Stimulated activated CD8-positive, alpha-beta memory T cell treated with anti-CD3 and anti-CD28 coated beads, Interleukin-15, amount 100 ng/mL, for 48 hours (primary cell): ENCODE measurements at places on chromosomes 2 and 18.

- DNase-seq = no peak
Measured at GRCh38 chr18:10051877-10052631, 138.2 kb downstream of the VAPA start.

DNA sequence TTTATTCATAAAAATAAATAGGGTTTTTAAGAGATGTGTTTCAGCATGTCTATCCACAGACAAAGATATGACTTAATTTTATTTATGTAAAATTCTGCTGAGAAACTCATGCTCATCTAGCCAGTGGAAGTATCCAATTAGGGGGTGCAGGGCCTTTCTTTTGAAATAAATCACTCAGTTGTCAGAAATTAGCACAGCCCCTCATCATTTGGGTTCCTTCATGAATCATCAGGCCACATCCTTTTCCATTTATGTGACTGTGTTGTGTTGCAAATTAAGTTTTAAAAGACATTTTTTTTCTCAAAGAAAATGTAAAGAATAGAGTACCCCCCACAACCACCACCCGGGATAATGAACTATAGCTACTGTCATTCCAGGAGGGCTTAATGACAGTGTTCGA is 185.8 kb downstream of the NRP2 start:
- DNase-seq = no peak

- DNase-seq = peak; percentile 54
Measured at GRCh38 chr2:240143801-240144648, 3.6 kb upstream of the OTOS start.

GRCh38 chr2:40528564-40528963 is 76.7 kb upstream of the SLC8A1 start:
- DNase-seq = no peak

- DNase-seq = no peak
Measured at GRCh38 chr2:71210292-71210691, 16.6 kb downstream of the PAIP2B start.

DNA sequence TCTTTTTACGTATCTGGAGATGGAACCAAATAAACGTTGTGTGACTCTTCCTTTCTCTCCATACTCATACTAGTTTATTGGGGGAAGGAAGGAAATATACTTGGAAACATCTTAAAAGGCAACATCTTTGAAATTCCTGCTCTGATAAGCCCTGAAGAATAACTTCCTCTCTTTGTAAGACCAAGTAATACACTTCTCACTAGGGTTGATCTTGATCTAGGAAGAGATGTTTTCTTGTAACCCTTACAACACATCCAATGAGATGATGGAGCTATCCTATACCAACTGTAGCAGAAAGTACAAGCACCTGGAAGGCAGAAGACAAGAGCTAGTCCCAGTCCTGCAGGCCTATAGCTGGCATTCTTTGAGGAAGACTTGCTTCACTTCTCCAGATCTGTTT is 2.0 kb downstream of the ANKRD44 start:
- DNase-seq = no peak

DNA sequence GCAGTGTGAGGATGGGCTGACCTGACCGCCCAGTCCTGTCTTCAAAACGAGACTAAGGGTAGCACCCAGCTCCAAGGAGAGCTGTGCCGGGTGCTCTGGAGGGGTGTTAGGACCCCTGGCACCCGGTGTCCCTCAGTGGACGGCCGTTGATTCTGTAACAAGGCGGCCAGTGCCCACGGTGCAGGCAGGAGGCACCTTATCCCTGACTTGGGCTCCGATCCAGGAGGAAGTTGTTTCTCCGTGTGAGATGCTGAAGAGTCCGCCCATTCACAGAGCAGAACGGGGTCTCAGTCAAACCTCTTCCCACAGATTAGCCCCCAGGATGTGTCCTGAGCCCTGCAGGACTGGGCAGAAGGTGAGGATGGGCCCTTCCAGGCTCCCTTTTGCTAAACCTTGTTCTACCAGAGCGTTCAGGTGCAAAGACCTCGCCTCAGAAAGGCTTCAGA is 123.0 kb downstream of the NFATC1 start:
- no peak for DNase-seq

DNA sequence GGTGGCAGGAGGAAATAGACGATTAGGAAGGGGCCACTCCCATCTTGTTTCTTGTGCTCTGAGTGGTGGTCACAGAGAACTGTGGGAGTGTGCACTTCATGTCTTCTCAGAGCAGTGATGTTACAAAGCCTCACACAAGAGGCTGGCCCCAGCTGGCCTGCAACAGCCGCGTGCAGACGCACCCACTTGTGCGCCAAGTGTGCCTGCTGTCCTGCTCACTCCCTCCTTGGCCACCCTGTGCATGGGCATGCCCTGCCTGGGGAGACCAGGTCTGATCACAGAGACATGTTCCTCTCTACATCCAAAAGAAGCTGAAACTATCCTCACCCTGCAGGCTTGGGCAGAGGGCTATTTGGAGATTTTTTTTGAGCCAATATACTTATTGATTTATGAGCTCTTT is 108.4 kb downstream of the MRO start:
- DNase-seq = no peak

DNA sequence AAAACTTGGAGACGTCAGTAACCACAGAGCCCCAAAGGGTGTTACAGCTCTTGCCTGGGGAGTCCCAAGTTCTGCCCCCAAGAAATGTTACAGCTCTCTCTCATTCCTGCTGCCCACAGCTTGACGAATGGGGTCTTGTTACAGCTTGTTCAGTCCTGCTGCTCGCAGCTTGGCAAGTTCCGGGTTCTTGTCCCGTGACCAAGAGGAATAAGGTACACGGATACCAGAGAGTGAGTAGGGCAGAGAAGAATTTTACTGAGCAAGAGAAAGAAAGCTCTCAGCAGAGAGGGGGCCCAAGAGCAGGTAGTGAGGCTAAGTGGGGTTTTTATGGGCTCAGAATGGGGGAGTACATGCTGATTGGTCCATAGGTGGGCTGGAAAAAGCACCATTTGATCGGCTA is 27.2 kb downstream of the SLC39A6 start:
- no peak for DNase-seq

DNA sequence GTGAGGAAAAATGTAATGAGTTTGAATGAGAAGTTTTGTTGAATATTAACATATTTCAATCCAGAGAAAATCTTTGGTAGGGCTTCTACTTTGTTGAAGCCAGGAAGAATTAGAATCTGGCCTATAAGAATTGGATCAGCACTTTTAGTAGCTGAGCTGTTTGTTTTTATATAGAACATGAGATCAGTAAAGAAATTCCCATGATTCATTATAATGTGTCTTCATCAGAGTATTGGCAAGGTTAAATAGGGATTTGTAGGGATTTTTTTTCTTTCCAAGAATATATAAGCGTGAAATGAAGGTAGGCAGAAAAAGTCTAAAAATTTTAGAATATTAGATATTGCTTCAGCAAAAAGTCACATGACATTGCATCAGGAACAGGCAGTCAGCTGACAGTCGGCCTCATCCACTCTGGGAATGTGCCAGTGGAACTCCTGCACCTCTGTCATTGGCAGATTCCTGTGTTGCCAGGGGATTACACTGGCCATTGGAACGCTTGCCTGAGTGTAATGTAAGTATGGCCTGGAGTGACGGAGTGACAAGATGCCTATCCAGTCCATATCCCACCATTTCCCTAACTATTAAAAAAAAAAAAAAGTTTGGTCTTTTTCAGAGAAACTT is 60.6 kb downstream of the SERTAD2 start:
- DNase-seq = no peak

GRCh38 chr18:27298214-27298804 is 113.2 kb upstream of the CHST9 start:
- no peak for DNase-seq

DNA sequence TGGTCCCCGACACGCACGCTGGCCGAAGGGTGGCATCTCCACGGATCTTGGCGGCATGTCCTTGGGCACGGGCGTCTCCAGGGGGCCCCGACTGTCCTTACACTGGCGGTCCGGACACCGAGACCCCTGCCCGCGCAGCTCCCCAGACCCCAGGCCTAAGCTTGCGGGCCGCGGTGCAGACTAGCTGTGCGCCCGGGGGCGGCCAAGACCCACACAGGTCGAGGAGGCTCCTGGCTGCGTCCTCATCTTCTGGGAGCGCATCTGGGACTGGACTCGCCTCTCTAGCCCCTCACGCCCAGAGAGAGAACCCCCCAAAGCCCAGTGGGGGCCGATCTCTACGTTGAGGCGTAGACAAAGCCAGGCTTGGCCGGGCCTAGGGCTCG is 475 bp upstream of the TWIST2 start:
- DNase-seq = no peak

- no peak for DNase-seq
Measured at GRCh38 chr2:163943403-163944346, 207.9 kb upstream of the FIGN start.

DNA sequence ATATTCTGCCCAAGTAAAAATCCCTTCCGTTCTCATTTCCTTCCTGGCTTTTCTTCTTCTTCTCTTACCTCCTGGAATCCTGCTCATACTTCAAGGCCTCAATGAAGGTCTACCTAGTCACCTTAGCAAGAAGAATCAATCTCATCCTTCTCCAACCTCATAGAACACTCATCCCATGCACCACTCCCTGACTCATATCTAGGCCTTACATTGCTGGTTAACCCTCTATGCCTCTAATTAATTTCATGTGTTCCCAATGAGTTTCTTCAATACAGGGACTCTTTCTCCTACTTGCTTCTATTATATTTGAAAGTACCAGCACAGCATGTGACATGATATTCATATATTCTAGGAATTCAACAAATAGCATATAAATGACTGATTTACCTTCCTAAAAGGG is 63.0 kb downstream of the BCL11A start:
- no peak for DNase-seq

DNA sequence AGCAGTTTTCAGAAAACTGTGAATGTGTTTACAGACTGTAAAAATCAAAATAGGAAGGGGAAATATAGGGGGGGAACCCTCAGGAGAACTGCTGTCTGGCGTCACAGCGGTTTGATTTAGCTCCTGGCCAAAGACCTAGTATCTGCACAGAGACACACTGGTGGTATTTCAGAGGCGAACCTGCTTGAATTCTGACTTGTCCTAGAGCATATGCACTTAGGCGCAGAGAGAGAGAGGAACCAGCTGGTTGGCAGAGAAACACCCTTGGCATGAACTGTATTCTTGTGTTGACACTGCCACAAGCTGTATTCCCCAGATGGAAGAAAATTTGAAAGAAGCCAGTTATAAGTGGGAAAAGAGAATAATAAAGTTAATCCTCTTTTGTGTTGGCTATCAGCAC is 506.5 kb upstream of the NRP2 start:
- DNase-seq = no peak

GRCh38 chr2:151363709-151364108 is 6.3 kb downstream of the TNFAIP6 start:
- no peak for DNase-seq

DNA sequence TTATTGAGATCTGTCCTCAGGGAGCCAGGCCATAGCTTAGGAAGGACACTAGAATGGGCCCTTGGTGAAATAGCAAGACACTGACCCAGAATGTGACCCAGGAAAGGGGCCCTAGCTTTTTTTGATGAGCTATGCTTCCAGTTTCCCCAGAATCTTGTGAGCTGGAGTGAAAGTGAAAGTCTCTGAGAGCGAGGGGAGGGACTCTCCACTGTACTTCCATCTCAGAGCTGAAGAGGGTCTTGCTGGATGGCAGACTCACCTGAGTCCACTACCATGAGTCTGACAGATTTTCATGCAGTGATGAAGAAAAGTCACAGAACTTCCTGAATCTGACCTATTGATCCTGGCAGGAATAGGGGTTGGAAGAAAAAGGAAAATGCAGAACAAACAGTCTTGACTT is 3.1 kb downstream of the ARHGAP25 start:
- no peak for DNase-seq

GRCh38 chr2:175372704-175373701 is 191.5 kb upstream of the ATP5MC3 start:
- no peak for DNase-seq

DNA sequence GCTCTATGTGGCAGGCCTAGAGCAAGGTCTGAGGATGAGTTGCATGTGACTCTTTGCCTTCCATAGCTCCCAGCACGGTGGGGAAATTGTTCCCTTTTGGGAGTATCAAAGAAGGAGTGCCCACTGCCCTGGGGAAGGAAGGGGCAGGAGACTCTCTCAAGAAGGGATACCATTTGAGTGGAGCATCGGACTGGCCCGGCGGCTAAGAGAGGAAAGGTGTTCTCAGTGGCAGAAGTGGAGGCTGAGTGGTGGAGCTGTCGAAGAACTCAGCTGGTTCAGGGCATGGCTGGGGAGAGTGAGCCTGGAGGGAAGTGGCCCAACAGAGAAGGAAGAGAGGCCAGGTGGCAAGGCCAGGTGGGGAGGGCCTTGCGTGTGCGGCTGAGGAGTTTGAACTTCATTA is 235.2 kb downstream of the DYSF start:
- DNase-seq = no peak

GRCh38 chr2:172160839-172161238 is 58.1 kb upstream of the DLX2 start:
- DNase-seq = no peak

DNA sequence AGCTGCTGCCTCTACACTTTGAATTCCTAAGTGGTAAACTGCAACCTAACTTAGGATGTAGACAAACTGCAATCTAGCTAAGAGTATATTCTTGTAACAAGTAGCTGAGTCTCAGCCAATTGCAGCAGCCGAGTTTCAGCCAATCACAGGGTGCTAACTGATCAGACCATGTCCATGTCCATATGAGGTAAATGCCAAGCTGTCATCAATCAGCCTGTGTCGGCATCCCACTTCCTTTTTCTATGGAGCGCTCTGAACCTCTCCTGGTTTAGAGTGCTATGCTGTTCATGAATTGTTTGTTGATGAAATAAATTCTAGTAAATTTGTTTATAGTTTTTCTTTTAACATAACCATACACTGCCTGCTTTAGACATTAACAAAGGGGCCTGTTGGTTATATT is 408.8 kb downstream of the NBAS start:
- DNase-seq = no peak

DNA sequence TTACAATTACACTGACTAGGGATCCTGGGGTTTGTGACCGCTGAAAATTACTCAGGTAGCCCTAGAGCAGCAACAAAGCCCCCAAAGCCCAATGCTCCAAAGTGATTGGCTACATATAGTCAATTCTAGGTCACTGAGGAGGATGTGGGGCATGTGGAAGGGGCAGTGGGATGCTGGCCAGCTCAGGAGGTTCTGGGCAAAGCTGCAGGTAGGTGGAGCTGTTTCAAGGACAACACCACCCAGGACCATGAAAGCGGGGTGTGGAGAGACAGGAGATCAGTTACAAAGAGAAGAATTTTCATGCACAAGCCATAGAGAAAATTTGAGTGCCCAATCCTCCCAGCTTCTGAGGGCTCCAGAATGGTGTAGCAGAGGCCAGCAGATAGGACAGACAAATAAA is 75.0 kb upstream of the CCDC85A start:
- no peak for DNase-seq

DNA sequence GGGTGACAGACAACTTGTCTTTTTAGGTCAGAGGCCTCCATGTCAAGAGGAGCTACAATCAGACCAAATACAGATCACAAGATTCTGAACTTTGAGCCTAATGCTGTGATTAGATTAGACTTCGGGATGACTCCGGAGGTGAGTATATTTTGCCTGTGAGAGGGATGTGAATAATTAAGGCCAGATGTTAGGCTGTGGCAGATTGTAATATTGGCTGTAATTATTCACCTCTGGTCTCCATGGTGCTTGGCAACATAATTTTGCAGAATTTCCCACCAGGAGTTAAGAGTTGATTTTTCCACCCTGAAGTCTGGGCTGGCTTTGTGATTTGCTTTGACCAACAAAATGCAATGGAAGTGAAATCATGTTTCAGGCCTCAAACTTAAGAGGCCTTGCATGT is 108.2 kb upstream of the CWC22 start:
- no peak for DNase-seq
